ENCODE measurements at places on chromosomes 11 and 22. TPM values are rescaled to one million over a fixed set of nuclear protein-coding genes. Genes with fewer than 3 reads are reported as not detected.

- H3K27me3 ChIP-seq, result no peaks in the 10 kb centered on the region
- H3K36me3 ChIP-seq, result no peaks in the 10 kb centered on the region
- H3K27ac ChIP-seq, result no peak overlapping the region
- H3K4me1 ChIP-seq, result no peaks in the 10 kb centered on the region
Observed at GRCh38 chr11:72308226-72309073, 64.5 kb upstream of the PHOX2A start.

Gene MRGPRX2
- not detected for total RNA-seq

- DNase-seq, result no peak
- H3K27ac ChIP-seq, result no peak overlapping the region
- H3K36me3 ChIP-seq, result no peaks in the 10 kb centered on the region
- no peak overlapping the region for H3K4me3 ChIP-seq
Observed at GRCh38 chr11:131889146-131889577, 518.7 kb downstream of the NTM start.

Gene PANX2
- 3.1 TPM for total RNA-seq

- DNase-seq, result no peak
- H3K4me1 ChIP-seq, result no peaks in the 10 kb centered on the region
- no peaks in the 10 kb centered on the region for H3K27me3 ChIP-seq
- no peak overlapping the region for H3K4me3 ChIP-seq
- H3K27ac ChIP-seq, result no peak overlapping the region
Observed at GRCh38 chr11:22699388-22699787, 33.0 kb downstream of the GAS2 start.

- no peaks in the 10 kb centered on the region for H3K27me3 ChIP-seq
- no peaks in the 10 kb centered on the region for H3K4me1 ChIP-seq
- no peak for DNase-seq
Observed at GRCh38 chr11:2342981-2343380, 34.1 kb upstream of the CD81 start.

GRCh38 chr11:17720796-17721171 is 1.4 kb downstream of the MYOD1 start:
- H3K27me3 ChIP-seq, result no peaks in the 10 kb centered on the region
- no peak overlapping the region for H3K4me3 ChIP-seq
- no peaks in the 10 kb centered on the region for H3K36me3 ChIP-seq

- H3K36me3 ChIP-seq, result no peaks in the 10 kb centered on the region
- H3K27ac ChIP-seq, result peak overlapping the region; percentile 98
- H3K4me3 ChIP-seq, result peak overlapping the region; percentile 34
- H3K4me1 ChIP-seq, result peaks cover 38% of the 10 kb centered on the region
- DNase-seq, result no peak
Observed at GRCh38 chr22:46084376-46084775, 66.0 kb upstream of the PPARA start.

DNA sequence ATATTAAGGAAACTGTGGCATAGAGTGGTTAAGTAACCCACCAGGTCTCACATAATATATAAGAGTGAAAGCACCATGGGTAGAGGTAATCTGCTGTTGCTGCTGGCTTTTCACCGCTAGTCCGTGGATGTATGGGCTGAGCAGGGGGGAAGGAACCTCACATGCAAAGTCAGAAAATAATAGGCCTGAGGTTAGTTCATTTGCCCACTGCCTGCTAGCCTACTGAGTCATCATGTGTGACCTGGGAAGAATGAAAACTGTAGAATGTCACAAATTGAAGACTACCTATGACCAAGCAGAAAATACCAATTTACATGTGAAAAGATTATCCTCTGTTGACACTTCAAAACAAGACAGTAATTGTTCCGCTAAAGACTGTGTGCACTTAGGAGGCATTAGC is 560.1 kb upstream of the FAT3 start:
- H3K4me3 ChIP-seq, result no peak overlapping the region
- H3K27ac ChIP-seq, result no peak overlapping the region
- no peaks in the 10 kb centered on the region for H3K27me3 ChIP-seq
- no peaks in the 10 kb centered on the region for H3K36me3 ChIP-seq

Gene APOA5
- not detected for total RNA-seq

DNA sequence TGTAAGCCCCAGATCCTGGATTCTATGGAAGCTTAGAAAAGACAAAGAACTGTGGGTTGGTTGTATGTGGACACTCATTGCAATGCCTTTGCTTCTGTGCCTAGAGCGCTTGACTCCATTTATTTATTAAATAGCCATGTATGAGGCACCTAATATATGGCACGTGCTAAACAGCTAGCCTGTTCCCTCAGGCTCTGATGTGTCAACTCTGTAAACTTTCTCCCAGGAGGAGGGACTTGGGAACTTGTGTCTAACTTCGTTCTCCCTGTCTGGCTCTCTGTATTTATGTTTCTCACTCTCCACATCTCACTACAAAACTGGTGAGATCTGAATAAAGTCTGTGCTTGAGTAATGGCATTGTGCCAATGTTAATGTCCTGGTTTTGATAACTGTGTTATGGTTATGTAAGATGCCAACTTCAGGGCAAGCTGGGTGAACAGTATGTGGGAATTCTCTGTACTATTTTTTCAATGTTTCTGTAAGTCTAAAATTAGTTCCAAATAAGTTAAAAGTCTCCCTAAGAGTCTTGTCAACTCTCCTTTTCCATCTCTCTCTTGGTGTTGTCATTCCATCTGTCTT is 34.1 kb upstream of the ZBTB16 start:
- no peaks in the 10 kb centered on the region for H3K27me3 ChIP-seq
- no peak overlapping the region for H3K4me3 ChIP-seq

DNA sequence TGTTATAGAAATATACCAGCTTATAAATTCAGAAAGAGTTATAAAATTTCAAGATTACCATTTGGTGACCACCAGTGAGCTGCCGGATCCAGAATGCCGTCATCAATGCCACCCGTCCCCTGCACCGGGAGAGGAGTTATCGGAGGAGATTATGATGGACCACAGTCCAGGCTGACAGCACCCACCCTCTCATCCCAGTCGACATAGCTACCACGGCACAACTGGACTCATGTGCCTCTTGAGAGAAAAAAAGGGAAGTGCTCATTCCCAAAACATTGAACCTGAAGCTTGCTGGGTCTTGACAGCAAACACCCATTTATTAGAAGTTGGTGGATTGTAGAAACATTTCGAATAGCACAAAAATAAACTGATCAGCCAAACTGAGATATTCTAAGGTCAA is 1331.5 kb downstream of the TBC1D22A start:
- H3K27ac ChIP-seq, result no peak overlapping the region
- H3K4me3 ChIP-seq, result no peak overlapping the region
- peaks cover 9% of the 10 kb centered on the region for H3K4me1 ChIP-seq
- H3K36me3 ChIP-seq, result no peaks in the 10 kb centered on the region
- no peak for DNase-seq

DNA sequence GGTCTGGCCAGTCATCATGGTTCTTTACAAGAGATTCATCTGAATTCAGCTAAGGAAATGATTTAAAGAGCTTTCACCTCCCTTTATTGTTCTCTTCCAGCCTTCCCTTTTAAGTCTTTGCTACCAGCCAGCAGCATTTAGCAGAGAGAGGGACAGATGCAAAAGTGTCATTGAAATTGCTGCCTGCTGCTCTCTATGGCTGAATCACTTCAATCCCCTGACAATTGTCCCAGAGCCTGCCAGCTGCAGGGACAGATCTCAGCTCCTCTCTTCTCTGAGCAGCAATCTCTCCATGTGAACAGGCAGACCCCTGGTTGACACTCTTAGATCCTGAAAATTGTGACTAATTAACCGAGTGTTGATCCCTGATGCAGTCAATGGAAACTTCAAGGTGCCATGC is 816.9 kb upstream of the CCDC90B start:
- no peak overlapping the region for H3K4me3 ChIP-seq
- no peak overlapping the region for H3K27ac ChIP-seq
- no peaks in the 10 kb centered on the region for H3K36me3 ChIP-seq
- DNase-seq, result no peak

- H3K4me1 ChIP-seq, result no peaks in the 10 kb centered on the region
- peak; percentile 51 for DNase-seq
- H3K36me3 ChIP-seq, result no peaks in the 10 kb centered on the region
Observed at GRCh38 chr11:125070699-125071254, 7.7 kb downstream of the SLC37A2 start.

GRCh38 chr11:65894034-65894591 is 3.6 kb downstream of the CCDC85B start:
- peaks cover 18% of the 10 kb centered on the region for H3K4me1 ChIP-seq
- H3K36me3 ChIP-seq, result no peaks in the 10 kb centered on the region
- H3K27ac ChIP-seq, result no peak overlapping the region
- no peak overlapping the region for H3K4me3 ChIP-seq

- H3K36me3 ChIP-seq, result no peaks in the 10 kb centered on the region
- peak overlapping the region; percentile 36 for H3K4me3 ChIP-seq
- peaks cover 5% of the 10 kb centered on the region for H3K4me1 ChIP-seq
- no peak for DNase-seq
- H3K27ac ChIP-seq, result peak overlapping the region; percentile 63
- no peaks in the 10 kb centered on the region for H3K27me3 ChIP-seq
Observed at GRCh38 chr11:114296605-114297372, 590 bp downstream of the NNMT start.

- peaks cover 5% of the 10 kb centered on the region for H3K4me1 ChIP-seq
- peak overlapping the region; percentile 88 for H3K4me3 ChIP-seq
- no peak for DNase-seq
- H3K36me3 ChIP-seq, result no peaks in the 10 kb centered on the region
Observed at GRCh38 chr11:64809781-64810241, 540 bp downstream of the MEN1 start.

Gene RFPL1
- total RNA-seq, result not detected

- no peaks in the 10 kb centered on the region for H3K27me3 ChIP-seq
- no peaks in the 10 kb centered on the region for H3K4me1 ChIP-seq
- no peak overlapping the region for H3K4me3 ChIP-seq
- H3K36me3 ChIP-seq, result no peaks in the 10 kb centered on the region
Observed at GRCh38 chr11:87212891-87213290, 175.2 kb downstream of the TMEM135 start.

Gene SERPING1
- total RNA-seq, result 709 TPM
